ENCODE measurements at places on chromosomes 16 and 17. TPM values are rescaled to one million over a fixed set of nuclear protein-coding genes. Genes with fewer than 3 reads are reported as not detected.

- H3K27me3 ChIP-seq, result no peaks in the 10 kb centered on the region
- no peaks in the 10 kb centered on the region for H3K4me1 ChIP-seq
- H3K4me3 ChIP-seq, result no peak overlapping the region
- H3K36me3 ChIP-seq, result no peaks in the 10 kb centered on the region
- DNase-seq, result no peak
Observed at GRCh38 chr16:73418691-73419090, 370.8 kb upstream of the ZFHX3 start.

The MTHFSD gene
- total RNA-seq, result 27.4 TPM

DNA sequence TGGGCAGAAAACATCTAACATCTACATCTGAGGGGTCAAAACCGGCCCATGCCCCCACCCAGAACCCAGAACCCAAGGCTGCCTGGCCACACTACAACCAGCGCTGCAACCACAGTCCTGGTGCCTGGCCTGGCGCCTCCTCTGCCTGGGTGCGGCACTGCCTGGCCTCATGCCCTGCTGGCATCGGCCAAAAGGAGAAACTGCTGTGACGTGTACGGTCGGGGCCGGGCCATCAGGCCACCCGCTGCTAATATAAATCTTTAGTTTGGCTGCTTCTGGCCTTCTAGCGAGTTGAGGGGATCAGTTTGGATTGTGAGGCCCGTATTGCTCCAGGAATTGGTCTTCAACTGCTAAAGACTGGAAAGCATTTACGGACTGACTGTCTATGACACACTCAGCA is 22.8 kb downstream of the TMEM204 start:
- H3K4me3 ChIP-seq, result no peak overlapping the region
- no peak overlapping the region for H3K27ac ChIP-seq
- H3K36me3 ChIP-seq, result peaks cover 65% of the 10 kb centered on the region
- no peaks in the 10 kb centered on the region for H3K4me1 ChIP-seq
- no peaks in the 10 kb centered on the region for H3K27me3 ChIP-seq
- no peak for DNase-seq

GRCh38 chr17:58046239-58047094 is 36.8 kb upstream of the DYNLL2 start:
- no peaks in the 10 kb centered on the region for H3K4me1 ChIP-seq
- DNase-seq, result no peak
- no peak overlapping the region for H3K27ac ChIP-seq
- no peaks in the 10 kb centered on the region for H3K36me3 ChIP-seq
- H3K27me3 ChIP-seq, result no peaks in the 10 kb centered on the region
- no peak overlapping the region for H3K4me3 ChIP-seq

GRCh38 chr16:28085389-28086171 is 22.1 kb upstream of the GSG1L start:
- no peaks in the 10 kb centered on the region for H3K27me3 ChIP-seq
- DNase-seq, result no peak
- H3K4me1 ChIP-seq, result no peaks in the 10 kb centered on the region
- no peaks in the 10 kb centered on the region for H3K36me3 ChIP-seq

DNA sequence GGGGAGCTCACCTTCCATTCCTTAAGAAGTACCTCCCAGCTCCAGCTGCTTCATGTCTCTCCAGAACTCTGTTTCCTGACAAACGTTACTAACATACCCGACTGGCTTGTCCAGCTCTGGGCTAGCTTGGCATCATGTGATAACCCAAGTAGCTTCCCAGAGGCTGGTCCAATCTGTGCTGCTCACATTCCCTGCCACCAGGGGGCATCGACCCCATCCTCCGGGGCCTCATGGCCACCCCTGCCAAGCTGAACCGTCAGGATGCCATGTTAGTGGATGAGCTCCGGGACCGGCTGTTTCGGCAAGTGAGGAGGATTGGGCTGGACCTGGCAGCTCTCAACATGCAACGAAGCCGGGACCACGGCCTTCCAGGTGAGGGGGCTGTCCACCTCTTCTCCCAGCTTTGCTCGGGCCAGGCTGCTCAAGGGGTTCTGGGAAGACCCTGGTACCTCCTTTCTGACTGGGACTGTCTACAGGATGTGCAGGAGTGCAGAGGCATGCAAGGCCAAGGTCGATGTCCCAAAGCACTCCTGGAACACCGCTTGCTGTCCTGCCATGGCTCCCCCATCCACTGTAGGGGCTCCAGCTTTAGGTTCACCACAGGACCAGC is 7.6 kb downstream of the EPX start:
- peak; percentile 68 for DNase-seq
- H3K27me3 ChIP-seq, result peaks cover 5% of the 10 kb centered on the region
- H3K4me3 ChIP-seq, result no peak overlapping the region

GRCh38 chr17:75507733-75508719 is 7.3 kb downstream of the CASKIN2 start:
- DNase-seq, result no peak
- no peak overlapping the region for H3K4me3 ChIP-seq
- H3K4me1 ChIP-seq, result peaks cover 25% of the 10 kb centered on the region
- H3K27ac ChIP-seq, result no peak overlapping the region
- H3K27me3 ChIP-seq, result no peaks in the 10 kb centered on the region

- peaks cover 38% of the 10 kb centered on the region for H3K36me3 ChIP-seq
- no peak overlapping the region for H3K4me3 ChIP-seq
Observed at GRCh38 chr17:7606280-7606679, 8.4 kb downstream of the FXR2 start.

GRCh38 chr16:50593410-50594150 is 45.4 kb downstream of the NKD1 start:
- H3K4me3 ChIP-seq, result no peak overlapping the region
- peaks cover 14% of the 10 kb centered on the region for H3K4me1 ChIP-seq
- H3K27ac ChIP-seq, result no peak overlapping the region
- H3K36me3 ChIP-seq, result no peaks in the 10 kb centered on the region
- no peaks in the 10 kb centered on the region for H3K27me3 ChIP-seq
- DNase-seq, result no peak

- no peaks in the 10 kb centered on the region for H3K27me3 ChIP-seq
- no peaks in the 10 kb centered on the region for H3K4me1 ChIP-seq
- no peaks in the 10 kb centered on the region for H3K36me3 ChIP-seq
- no peak overlapping the region for H3K27ac ChIP-seq
Observed at GRCh38 chr17:41052566-41052965, 2.5 kb downstream of the KRTAP2-2 start.

- DNase-seq, result peak; percentile 31
- H3K36me3 ChIP-seq, result no peaks in the 10 kb centered on the region
- no peaks in the 10 kb centered on the region for H3K27me3 ChIP-seq
- H3K4me3 ChIP-seq, result no peak overlapping the region
- H3K4me1 ChIP-seq, result no peaks in the 10 kb centered on the region
Observed at GRCh38 chr17:36132421-36132831, 28.8 kb downstream of the CCL4 start.

The MYH2 gene
- not detected for total RNA-seq

DNA sequence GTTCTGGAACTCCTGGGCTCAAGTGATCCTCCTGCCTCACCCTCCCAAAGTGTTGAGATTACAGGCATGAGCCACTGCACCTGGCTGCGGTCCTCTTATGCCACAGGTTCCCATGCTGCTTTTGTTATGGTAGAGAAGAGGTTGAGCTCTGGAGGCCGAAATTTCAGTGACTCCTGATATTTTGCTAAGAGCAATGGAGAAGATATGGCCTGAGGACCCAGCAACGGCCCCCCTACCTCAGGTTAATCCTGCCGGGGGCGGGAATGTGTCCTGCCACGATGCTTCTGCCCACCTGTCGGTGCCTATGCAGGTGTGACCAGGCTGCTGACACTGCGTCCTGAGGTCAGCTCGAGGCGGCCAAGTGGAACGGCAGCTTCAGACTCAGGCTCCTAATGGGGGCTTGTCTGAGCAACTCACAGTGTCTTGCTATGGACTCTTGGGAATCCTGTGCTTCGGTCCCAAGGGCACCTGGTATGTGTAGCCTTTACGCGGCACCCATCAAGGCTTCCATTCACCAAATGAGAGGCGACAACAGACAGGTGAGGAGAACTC is 7.6 kb upstream of the SEC14L1 start:
- H3K27me3 ChIP-seq, result no peaks in the 10 kb centered on the region
- peaks cover 16% of the 10 kb centered on the region for H3K4me1 ChIP-seq
- no peaks in the 10 kb centered on the region for H3K36me3 ChIP-seq
- H3K4me3 ChIP-seq, result no peak overlapping the region
- H3K27ac ChIP-seq, result peak overlapping the region; percentile 28

The TLCD3B gene
- total RNA-seq, result not detected

DNA sequence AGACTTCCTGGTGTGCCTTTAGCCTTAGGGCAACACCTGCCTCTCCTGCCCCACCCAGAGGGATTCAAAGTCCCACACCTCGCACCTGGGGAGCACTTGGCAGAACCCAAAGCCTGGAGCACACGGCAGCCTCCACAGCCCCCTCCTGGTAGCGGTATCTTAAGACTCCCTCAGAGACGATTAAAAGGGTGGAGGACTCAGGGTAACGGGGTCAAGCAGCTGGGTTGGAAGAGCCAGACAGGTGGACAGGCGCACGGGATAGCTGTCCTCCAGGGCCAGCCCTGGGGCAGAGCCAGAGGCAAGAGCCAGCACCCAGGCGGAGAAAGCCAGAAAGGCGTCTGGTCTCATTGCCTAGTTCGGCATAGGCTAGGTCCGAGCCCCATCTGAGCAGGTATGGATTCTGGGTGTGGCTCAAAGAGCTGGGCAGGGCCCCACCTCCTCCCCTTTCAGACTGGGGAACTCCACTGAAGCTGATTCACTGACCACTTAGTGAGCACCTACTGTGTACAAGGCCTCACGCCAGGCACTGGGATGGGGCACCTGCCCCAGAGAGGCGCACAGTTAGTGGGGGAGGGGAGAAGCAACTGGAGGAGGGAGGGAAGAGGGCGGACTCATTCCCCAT is 55.0 kb upstream of the MEAK7 start:
- no peaks in the 10 kb centered on the region for H3K36me3 ChIP-seq
- peaks cover 8% of the 10 kb centered on the region for H3K4me1 ChIP-seq
- no peak overlapping the region for H3K27ac ChIP-seq

DNA sequence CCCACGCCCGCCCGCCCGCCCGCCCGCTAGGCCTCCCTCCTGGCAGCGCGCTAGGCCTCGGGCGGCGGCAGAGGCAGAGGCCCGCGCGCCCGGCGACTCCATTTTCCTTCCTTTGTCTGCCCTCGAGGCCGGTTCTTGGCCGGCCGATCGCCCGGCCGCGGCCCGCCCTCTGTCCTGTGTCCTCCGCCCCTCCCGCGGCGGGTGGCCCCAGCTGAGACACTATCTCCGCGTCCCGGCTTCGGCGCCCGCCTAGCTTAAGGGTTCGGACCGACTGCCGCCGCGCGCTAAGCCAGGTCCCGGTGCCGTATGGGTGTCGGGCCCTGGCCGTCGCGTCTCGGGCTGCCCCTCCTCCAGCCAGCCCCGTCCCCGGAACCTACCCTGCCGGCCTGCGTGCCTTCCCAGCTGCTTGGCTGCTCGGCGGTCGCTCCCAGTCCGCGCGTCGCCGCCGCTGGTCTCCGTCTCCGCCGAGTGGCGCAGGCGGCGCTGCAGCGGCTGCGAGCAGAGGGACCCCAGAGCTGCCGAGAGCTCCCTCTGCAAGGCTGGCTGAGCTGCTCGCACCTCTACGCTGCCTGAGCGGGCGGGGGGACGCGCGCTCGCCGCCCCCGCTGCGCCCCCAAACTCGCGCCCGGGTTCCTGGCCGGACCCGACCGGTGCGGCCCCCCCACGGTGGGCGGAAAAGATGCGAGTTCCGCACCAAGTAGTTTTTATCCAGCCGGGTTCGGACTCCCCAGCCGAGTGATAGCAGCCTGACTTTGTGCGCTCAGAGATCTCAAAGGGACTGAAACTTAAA is 787 bp downstream of the CTCF start:
- H3K4me3 ChIP-seq, result peak overlapping the region; percentile 86
- H3K4me1 ChIP-seq, result peaks cover 27% of the 10 kb centered on the region
- H3K27me3 ChIP-seq, result no peaks in the 10 kb centered on the region
- no peaks in the 10 kb centered on the region for H3K36me3 ChIP-seq
- DNase-seq, result peak; percentile 58

GRCh38 chr17:63289931-63290330 is 156.2 kb downstream of the CYB561 start:
- H3K4me3 ChIP-seq, result no peak overlapping the region
- no peak overlapping the region for H3K27ac ChIP-seq
- DNase-seq, result no peak
- H3K4me1 ChIP-seq, result no peaks in the 10 kb centered on the region
- H3K36me3 ChIP-seq, result no peaks in the 10 kb centered on the region

- DNase-seq, result no peak
- H3K27me3 ChIP-seq, result no peaks in the 10 kb centered on the region
- H3K4me1 ChIP-seq, result peaks cover 44% of the 10 kb centered on the region
- H3K27ac ChIP-seq, result no peak overlapping the region
- peaks cover 6% of the 10 kb centered on the region for H3K36me3 ChIP-seq
Observed at GRCh38 chr17:75684249-75684648, 17.1 kb downstream of the SAP30BP start.

DNA sequence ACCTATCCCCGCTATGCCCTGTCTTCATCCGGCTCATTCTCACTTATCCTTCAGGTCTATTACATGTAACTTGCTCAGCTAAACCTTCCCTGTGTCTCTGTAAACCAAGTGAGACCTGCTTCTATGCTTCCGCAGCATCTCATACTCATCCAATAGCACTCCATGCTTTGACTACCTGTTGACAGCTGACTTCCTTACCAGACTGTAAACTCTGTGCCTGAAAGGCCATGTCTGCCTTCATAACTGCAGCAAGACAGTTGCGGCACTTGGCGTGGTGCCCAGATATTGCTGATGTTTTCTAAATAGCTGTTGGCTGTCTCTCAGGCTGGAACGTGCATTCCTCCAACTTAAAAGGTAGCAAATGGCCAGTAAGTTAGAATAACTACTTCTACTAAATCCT is 1.8 kb upstream of the OR1E1 start:
- no peaks in the 10 kb centered on the region for H3K27me3 ChIP-seq
- no peak for DNase-seq
- no peaks in the 10 kb centered on the region for H3K36me3 ChIP-seq
- H3K4me1 ChIP-seq, result no peaks in the 10 kb centered on the region

DNA sequence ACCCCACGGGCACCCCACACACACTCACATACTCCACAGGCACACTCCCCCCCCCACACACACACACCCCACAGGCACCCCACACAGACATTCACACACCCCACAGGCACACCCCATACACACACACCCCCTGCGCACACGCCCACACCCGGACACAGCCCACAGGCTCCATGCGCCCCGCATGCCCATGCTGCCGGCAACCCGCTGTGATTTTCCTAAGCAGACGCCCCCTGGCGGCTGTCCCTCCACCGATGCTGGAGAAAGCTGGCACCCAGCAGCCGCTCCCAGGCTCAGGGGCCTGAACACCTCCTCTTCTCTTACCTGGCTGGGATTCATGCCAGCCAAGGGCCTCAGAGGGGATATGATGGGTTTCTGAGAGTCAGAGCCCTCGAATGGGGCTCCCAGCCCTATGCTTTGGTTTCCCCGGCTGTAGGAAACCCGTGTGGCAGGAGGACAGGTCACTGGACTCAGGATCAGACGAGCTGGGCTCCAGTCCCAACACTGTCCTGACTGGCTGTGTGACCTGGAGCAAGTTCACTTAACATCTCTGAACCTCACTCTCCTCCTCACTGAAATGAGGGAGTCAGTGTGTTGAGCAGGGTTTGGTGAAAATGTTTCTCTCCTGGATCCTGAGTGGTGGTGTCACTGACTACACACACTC is 19.6 kb upstream of the TNFRSF13B start:
- no peaks in the 10 kb centered on the region for H3K27me3 ChIP-seq
- peaks cover 10% of the 10 kb centered on the region for H3K4me1 ChIP-seq
- no peak overlapping the region for H3K27ac ChIP-seq
- no peaks in the 10 kb centered on the region for H3K36me3 ChIP-seq

GRCh38 chr16:22386976-22387375 is 12.6 kb upstream of the CDR2 start:
- H3K36me3 ChIP-seq, result no peaks in the 10 kb centered on the region
- peaks cover 20% of the 10 kb centered on the region for H3K4me1 ChIP-seq
- H3K27ac ChIP-seq, result peak overlapping the region; percentile 96

The ZNF385C gene
- 0.54 TPM for total RNA-seq

The SEZ6L2 gene
- total RNA-seq, result 1.2 TPM

All from thyroid gland (tissue), 4 donors.